ENCODE measurements at places on chromosomes 2 and 18. TPM values are rescaled to one million over a fixed set of nuclear protein-coding genes. Genes with fewer than 3 reads are reported as not detected.

The ARHGAP15 gene
- 277 TPM for total RNA-seq

- DNase-seq: no peak
Observed at GRCh38 chr18:70373042-70373519, 84.2 kb downstream of the SOCS6 start.

The TMEM200C gene
- total RNA-seq: not detected

DNA sequence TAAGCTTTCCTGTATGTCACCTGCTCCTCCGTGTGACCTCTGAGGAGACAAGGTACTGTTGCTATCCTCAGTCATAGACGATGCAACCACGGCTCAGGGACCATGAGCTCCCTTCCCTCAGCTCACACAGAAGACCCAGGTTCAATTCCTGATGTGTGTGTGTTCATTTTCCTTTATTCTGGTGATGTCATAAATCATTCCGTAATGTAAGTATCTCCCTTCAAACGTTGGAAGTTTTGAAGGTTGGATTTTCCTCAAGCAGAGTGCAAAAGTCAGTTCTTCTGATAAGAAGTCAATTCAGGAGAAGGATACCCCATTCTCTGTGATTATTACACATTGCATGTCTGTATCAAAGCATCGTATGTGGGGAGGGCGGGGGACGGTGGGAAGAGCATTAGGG lies 118.9 kb upstream of the FAM136A start:
- DNase-seq: no peak

GRCh38 chr2:205700331-205701132 lies 18.2 kb downstream of the NRP2 start:
- no peak for DNase-seq

The TCF7L1 gene
- total RNA-seq: 0.12 TPM

- peak; percentile 85 for DNase-seq
Observed at GRCh38 chr2:195656859-195657633, at the start of gene SLC39A10. TSS of gene SLC39A10 (plus strand) at chr2:195657226. CDS start at chr2:195680043, 22,817 bp downstream.

DNA sequence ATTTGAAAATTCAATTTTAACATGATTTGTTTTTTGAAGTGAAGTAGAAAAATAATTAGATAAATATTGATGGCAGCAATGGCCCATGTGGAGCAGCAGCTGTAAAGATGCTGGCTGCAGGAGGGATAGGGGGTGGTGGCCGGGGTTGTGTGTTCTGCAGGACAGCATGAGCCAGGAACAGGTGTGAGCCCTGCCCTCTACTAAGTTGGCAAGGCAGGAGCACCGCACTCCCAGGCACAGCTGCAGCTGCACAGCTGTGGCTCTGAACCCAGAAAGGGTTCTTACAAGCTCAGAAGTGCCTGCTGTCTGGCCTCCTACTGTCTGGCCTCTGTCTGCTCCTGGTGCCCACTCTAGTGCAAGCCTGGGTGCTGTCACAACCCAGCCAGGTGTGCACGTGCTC lies 10.0 kb upstream of the DUSP19 start:
- no peak for DNase-seq

- no peak for DNase-seq
Observed at GRCh38 chr18:5420906-5421305, 122.9 kb downstream of the EPB41L3 start.

DNA sequence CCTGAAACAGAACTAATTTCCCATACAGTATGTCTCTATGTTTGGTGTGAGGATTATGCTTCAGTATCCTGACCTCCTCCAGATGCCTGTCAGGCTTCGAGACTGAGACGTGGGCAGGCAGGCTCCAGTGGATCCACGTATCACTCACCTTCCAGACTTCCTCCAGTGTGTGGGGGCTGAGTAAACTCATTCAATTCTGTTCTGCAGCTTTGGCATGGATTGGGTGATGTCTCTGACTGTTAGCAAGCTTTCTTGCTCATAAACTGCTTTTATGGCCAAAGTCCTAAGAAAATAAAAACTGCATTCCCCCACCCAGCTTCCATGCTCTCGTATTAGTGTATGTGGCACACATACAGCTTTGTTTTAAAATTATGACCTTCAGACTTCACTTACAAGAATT lies 53.6 kb downstream of the CCDC93 start:
- no peak for DNase-seq

The SPIRE1 gene
- total RNA-seq: 1.1 TPM

GRCh38 chr2:20438334-20439192 lies 8.3 kb upstream of the RHOB start:
- DNase-seq: no peak

The IL1RL2 gene
- not detected for total RNA-seq

DNA sequence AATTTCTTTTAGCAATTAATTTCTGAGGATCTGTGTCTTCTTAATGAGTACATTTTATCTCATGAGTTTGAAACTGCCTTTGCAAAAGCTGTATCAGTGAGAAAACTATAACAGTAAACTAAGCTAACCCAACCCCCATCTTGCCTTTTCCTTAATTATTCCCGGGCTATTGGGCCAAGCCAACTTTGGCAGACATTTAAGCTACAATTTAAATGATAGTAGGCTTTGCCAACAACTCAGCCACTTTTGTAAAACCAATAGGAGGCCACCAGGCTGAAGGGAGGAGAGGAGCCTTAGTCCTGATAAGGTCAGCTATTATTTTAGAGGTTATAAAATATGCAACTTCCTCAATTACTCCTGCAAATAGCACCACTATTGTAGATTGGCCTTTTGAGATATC lies 218.0 kb upstream of the KCNJ3 start:
- no peak for DNase-seq

DNA sequence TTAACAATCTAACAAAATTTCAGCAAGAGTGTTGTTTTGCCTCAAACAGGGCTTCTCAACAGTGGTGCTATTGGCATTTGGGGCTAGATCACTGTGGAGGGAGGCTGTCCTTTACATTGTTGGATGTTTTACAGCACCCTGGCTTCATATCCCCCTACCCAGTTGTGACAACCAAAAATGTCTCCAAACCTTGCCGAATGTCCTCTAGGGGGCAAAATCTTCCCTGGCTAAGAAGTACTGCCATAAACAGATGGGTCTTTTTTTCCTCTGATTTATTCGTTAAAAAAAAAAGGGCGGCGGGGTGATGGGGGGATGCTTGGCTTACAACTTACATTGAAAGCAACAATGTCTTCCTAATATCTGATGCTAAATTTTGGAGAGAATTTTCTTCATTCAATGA lies 207.6 kb upstream of the CCDC150 start:
- DNase-seq: no peak

The OXER1 gene
- 0.25 TPM for total RNA-seq

- no peak for DNase-seq
Observed at GRCh38 chr2:857081-857480, 93.6 kb upstream of the SNTG2 start.

The KCNG3 gene
- not detected for total RNA-seq

DNA sequence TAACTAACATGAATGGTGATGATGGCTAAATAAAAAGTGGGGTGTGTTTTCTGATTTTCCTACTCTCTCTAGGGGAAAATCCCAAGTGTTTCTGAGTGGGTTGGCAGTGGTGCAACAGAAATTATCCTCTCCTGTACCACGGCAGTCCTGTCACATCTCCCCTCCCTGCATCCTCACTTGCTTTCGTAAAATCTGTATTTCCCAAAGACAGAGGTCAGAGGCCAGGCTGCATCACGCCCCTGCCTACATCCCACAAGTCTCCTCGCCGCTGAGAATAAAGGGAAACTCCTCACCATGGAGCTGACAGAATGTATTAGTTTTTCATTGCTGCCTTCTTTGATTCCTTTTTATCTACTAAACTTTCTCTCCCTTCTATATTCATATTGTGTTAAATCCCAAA lies 13.1 kb downstream of the FBLN7 start:
- DNase-seq: no peak

- no peak for DNase-seq
Observed at GRCh38 chr2:135931776-135932443, 53.5 kb downstream of the DARS1 start.

DNA sequence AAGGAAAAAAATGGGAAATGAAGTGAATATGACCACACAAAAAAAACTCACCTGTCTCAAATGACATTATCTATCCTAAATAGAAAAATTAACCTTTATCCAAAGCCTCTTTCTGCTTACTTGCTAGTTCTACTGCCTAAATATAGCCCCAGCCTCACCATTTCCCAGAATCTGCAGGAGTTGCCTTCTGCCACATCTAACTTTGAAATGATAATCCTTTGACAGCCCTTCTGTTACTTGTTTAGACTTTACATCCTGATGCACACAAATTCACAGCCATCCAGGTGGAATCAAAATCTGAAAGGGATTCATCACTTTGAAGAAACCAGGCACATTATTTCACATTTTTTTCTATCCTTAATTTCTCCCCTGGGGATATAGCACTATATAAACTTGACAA lies 1356.2 kb upstream of the NXPH2 start:
- no peak for DNase-seq

GRCh38 chr2:9697909-9698308 lies 67.1 kb upstream of the YWHAQ start:
- DNase-seq: no peak
